Stimulated activated CD4-positive, alpha-beta T cell treated with anti-CD3 and anti-CD28 coated beads, Interleukin-15, amount 100 ng/mL, for 1 hour (primary cell): ENCODE measurements at places on chromosomes 16 and 17.

DNA sequence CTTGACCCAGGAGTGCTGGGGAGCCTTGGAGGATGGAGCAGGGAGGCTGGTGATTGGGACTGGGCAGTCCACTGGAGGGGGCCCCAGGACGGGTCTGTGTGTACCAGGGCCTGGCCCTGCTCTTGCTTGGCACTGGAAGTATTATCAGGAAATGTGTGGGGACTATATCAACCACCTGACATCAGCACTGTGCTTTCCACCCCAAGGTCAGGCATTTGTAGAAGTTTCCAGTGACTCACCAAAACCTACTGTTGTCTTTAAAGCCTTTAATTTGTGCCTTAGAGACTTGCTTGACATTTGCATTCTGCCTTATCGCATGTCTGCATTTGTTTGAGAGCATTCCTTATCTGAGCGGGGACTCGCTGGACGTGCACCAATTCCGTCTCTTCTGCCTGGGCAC, 323.1 kb downstream of the FOXL1 start:
- DNase-seq, result no peak

DNA sequence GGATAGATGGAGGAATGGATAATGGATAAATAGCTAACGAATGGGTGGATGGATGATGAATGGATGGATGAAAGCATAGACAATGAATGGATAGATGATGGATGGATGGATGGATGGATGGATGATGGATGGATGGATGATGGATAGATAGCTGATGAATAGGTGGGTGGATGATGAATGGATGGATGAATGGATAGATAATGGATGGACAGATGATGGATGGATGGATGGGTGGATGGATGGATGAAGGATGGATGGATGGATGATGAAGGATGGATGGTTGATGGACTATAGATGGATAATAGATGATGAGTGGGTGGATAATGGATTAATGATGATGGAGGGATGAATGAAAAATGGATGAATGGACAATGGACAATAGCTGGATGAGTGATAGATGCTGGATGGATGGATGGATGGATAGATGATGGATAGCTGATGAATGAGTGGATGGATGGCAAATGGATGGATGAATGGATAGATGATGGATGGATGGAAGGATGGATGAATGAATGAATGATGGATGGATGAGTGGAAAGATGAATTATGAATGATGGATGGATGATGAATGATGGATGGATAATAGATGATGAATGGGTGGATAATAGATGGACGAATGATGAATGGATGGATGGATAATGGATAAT, 239.8 kb downstream of the KATNIP start:
- DNase-seq, result no peak

- DNase-seq, result no peak
These were observed 53.5 kb downstream of the MPHOSPH6 start for GRCh38 chr16:82116535-82116934.

- peak; percentile 69 for DNase-seq
These were observed 2.4 kb upstream of the BCKDK start for GRCh38 chr16:31105677-31106213.

DNA sequence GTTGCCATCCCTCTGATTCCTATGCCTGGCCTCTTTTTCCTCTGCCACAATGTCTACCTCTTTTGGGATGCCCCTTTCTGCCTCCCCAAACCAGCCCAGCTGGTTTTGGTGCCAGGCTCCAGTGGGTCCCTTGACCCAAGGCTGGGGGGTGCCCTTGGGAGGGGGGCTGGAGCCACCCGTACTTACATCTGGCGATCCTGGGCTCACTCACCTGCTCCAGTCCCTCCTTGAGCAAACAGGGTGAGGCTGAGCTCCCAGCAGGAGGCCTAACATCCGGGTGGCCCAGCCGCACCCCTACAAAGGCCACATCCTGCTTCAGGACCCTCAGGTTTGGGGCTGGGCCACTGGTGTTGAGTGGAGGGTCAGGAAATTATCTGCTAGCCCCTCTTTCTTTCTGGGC, 1.2 kb downstream of the ERN2 start:
- DNase-seq, result no peak

DNA sequence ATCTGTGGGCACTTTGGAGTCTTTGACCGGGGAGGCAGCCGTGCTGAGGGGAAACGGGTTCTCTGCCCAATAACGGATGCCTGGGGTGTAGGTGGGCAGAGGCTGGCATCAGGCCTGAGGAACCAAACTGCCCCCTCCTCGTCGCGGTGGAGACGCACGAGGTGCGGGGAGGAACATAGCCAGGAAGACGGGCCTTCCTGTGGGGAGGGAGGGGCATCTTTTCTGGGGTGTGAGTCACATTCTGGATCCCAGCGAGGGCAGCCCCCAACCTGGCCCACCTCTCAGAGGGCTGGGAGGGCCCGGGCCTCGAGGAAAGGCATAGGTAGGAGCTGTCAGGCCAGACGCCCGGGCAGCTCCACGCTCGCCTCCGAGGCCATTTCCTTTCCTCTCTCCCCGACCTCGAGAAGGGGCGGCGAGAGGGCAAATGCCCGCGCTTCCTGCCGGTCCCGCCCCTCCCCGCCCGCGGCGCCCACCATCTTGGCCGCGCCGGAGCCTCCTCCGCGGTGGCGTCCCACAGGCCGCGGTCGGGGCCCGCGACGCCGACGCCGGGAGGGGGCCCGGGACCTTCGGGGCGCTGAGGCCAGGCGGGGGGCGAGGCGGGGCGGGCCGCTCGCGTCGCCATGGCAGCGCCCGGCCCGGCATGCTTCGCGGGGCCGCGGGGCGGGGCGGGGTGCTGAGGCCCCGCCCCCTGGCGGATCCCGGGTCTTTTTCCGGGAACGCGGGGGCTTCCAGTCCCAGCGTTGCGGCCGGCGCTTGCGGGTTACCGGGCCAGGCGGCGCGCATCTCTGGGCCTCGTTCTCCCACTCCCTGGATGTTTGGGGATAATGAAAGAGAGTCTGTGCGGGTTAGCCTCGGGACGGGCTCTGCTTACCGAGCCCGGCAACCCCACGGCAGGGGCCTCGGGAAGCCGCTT, 13.2 kb downstream of the RAI1 start:
- peak; percentile 52 for DNase-seq
